ENCODE measurements at places on chromosomes 11 and 22.

DNA sequence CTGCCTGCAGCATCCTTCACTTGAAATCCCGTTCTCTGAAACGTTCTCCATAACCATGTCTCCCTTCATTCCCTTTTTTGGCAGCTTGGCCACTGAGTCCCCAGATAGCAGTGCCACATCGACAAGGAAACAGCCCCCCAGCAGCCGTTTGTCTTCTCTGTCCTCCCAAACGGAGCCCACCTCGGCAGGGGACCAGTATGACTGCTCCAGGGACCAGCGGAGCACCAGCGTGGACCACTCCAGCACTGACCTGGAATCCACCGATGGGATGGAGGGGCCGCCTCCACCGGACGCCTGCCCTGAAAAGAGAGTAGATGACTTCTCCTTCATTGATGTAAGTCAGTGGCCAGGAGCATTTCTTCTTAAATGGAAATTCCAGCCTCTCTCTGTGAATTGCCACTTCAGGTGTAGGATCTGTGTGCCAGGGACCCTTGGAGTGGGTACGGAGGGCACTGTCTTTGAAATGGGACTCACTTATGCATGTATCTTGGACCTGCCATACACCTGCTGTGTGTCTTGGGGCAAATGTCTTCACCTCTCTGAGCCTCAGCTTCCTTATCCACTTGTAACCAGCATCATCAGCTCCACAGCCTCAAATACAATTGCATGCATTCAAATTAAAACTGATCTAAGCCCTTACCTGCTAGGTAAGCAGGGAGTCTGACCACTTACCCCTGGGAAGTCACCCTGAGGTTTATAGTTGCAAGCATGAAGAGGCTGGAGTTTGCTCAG lies 25.3 kb upstream of the CRYBB3 start:
- DNase-seq, result no peak

DNA sequence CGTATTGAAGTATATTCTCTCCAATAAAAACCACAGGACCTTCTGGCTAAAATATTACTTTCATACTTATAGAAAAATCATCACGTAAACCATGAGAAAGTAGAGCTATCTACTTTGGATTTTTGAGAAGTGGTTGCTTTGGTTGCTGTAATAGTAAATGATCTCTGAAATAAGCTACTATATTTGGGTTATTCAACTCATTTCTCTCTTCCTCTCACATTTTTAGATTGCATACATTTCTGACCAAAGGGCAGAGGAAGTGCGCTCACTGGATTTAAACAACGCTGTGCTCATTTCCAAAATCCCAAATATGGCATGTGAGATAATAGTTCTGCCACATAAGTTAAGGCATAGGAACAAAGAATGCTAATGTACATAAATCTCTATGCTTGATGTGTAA lies 357.0 kb downstream of the LRRC4C start:
- DNase-seq, result no peak

DNA sequence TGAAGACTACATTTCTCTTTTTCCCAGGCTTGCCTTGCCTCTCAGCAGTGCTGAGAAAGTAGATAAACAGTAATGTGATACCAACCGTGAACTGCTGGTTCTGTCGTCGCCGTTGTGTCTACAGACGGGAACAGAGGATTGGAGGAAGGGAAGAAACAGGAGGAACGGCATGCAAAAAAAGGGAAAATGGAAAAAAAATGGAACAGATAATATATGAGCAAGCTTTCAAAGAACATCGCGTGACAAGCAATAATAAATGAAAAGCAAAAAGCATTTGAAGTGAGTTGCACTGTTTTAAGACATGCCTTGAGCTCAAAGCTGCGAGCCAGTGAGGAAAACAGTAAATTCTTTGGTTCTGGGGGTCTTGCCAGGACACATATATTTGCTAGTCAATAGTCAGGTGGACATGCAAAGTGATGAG lies 305.9 kb downstream of the CADM1 start:
- no peak for DNase-seq

- DNase-seq, result no peak
Measured at GRCh38 chr11:13958641-13959400, 3.7 kb upstream of the SPON1 start.

DNA sequence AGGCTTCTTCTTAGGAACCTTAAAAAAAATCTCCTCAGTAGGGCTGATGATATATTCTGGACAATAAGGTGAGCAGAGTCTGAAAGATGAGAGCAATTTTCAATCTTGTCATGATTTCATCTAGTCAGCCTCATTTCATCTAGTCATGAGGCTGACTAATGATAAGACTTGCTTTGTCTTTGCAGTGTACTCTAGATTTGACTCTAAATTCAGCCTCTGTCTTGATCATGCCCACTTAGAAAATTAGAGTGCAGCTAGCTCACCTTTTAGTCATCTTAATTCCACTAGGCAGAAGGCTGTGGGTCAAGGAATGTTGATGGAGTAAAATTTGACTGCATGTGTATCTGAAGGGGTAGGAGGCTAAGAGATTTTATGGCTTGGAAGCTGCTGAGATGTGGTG lies 5.5 kb downstream of the EHF start:
- DNase-seq, result no peak

GRCh38 chr11:66951927-66952337 lies 6.3 kb downstream of the PC start:
- no peak for DNase-seq

DNA sequence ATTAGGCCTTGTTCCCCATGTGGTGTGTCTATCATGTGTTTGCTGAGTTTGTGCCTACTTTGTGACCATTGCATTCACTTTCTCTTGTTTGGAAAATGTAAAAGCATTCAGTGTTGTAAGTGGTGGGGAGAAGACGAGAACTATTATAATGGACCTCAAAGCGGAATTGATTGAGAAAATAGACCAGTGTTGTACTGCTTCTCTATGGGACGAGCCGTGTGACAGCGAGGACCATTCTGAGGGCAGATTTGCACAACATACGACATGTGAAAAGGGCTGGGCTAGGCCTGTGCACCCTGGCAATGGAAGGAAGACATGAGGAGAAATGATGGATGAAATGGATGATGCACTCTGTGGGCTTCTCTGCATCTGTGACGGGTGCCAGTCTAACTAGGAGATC lies 233.5 kb downstream of the DSCAML1 start:
- no peak for DNase-seq

GRCh38 chr11:122843281-122844141 lies 5.2 kb downstream of the CRTAM start:
- DNase-seq, result no peak

DNA sequence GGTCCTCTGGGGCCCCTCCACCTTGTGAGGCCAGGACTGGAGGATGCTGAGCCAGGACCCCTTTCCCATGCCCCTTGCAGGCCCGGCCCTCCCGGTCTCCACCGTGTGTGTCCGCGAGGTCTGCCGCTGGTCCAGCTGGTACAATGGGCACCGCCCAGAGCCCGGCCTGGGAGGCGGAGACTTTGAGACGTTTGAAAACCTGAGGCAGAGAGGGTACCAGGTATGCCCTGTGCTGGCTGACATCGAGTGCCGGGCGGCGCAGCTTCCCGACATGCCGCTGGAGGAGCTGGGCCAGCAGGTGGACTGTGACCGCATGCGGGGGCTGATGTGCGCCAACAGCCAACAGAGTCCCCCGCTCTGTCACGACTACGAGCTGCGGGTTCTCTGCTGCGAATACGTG lies 17.9 kb downstream of the MUC5B start:
- no peak for DNase-seq

DNA sequence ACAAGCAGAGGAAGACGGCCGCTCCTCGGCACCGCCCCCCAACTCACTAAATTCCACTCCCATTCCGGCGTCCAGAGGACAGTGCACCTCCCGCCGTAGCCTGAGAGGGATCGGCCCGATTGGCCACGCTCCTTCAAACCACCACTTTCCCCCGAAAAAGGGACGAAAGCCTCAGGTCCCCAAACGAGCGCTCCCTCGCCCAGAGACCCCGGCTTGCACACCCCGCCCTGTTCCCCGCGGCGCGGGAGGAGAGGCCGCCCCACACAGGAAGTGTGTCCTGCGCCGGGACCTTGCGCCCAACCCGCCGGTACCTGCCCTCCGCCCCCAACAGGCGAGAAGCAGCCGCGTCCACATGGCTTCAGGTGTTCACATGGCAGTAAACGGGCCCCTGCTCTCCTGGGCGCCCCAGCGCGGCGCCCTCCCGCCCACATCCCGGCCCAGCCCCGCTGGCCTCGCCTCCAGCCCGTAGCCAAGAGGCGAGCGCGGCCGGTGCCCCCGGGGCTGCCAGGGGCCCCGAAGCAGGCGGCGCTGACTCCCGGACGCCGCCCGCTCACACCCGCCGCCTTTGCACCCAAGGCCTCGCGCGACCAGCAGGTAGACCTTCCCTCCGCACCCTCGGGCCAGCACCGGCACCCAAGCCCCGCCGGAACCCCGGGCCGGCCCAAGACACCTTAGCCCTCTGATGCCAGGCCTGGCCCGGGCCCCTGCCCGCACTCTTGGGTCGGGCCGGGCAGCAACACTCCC lies 849 bp downstream of the TCF20 start:
- DNase-seq, result no peak

DNA sequence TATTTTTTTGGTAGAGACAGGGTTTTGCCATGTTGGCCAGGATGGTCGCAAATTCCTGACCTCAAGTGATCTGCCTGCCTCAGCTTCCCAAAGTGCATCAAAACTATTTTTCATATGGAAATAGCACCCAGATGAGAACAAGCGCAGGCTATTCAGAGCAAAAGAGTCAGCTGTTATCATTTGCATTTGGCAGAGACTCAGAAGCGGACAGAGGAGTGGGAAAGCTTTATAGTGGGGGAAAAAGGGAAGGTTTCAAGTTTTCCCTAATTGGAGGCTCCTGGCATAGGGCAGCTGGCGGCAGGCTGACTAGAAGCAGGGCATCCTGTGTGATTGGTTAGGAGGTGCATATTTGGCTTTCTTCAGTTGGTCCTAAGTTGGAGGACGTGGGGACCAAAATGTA lies 20.2 kb downstream of the ATG13 start:
- DNase-seq, result no peak

GRCh38 chr11:129067454-129067853 lies 124.7 kb downstream of the ARHGAP32 start:
- DNase-seq, result no peak

DNA sequence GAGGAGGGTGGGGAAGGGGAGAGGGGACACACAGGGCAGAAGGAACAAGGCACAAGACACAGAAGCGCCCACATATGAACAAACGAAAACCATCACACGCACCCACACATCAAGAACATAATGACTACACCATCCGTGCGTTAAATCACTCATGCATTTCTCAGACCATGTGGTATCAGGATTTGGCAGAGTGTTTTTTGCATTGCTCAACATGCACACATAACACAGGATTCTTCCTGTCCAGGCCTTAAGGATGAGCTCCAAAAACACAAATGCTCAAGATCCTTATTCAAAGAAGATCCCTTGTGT lies 309.5 kb downstream of the CADM1 start:
- no peak for DNase-seq

DNA sequence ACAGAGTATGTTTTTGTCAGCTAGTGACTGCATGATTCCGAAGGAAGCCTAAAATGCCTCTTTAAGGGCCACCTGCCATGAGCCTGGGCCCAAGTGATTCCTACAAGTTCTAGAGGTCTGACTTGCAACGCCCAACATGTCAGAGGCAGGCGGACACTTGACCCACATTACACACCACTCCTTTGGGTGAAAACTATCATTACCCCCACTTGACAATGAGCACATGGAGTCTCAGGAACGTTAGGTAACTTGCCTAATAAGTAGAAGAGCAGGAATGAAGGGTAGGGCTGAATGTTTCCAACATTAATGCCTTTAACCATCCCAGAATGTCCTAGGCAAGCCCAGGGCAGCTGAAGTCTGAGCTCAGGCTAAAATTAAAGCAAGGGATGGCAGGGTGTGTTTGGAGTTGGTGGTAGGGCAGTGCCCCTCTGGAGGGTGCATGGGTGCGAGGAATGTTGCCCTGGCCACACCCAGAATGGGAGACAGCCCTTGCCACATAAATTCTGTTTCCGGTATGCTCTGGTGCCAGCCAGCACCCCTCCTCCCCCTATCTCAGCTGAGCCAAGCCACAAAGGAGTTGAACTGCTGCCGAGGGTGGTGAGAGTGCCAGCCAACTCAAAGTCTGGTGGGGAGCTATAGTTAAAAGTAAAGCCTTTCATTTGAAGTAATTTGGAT lies 2.5 kb downstream of the PLAAT2 start:
- DNase-seq, result no peak

DNA sequence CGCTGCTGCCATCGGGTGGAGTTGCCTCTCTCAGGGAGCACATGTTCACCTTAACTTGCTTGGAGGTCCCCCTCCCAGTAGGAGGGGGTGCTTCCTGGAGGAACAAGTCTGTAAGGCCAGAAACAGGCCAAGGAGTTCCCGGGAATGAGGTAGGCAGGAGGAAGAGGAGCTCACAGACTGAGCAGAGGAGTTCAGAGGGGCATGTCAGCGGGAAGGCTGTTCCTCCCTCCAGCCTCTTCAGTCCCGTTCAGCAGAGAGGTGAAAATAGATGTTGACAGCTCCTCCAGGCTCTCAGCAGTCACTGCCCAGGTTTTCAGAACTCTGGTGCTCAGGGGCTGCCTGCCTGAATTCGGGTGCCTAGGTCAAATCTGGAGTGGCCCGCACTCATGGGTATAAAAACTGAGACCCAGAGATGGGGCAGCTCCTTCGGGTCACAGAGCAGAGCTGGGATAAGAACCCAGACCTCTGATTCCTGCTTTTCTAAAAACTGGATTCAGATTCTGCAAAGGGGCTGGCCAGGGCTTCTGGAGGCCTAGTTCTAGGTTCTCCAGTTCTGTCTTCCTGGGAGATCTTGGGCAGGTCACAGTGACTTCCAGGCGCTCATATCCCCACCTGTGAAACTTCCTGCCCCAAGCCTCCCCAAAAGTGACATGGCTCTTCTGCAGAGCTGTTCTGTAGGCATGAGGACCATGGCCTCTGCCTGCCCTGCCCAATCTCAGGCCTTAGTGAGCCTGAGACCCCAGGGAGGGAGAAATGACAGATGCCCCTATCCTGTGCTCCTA lies 18.3 kb downstream of the ATG16L2 start:
- DNase-seq, result no peak

DNA sequence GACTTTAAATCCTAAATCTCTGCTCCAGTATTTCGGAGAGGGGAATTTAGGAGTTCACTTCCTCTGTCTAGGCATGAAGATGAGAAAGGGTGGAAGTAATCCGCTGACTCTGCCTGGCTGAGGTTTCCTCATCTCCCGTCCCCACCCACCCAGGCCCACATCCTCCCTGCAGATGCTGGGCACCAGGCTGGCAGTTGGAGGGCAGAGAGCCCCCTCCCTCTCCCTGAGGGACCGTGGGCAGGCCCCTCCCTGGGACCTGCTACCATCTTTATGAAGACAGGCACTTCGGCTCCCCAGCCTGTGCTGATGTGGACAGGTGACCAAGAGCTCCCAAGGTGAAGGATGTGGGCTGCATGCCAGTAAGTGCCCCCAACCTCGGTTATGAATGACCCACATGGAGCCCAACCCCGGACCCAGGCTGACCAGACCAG lies 6.7 kb downstream of the CASTOR1 start:
- no peak for DNase-seq

GRCh38 chr11:118607401-118608359 lies at the start of gene PHLDB1:
PHLDB1 (plus strand) TSS chr11:118607615; CDS start chr11:118613837, 6,222 bp downstream.
- no peak for DNase-seq

- DNase-seq, result peak; percentile 79
Measured at GRCh38 chr11:123741159-123742030, at the start of gene ZNF202. ZNF202 (minus strand) TSS chr11:123741660; CDS start chr11:123730888, 10,772 bp downstream.

- peak; percentile 69 for DNase-seq
Measured at GRCh38 chr11:3824714-3825472, 15.9 kb downstream of the RHOG start.

GRCh38 chr22:49139492-49140151 lies 688.1 kb downstream of the BRD1 start:
- no peak for DNase-seq

- no peak for DNase-seq
Measured at GRCh38 chr11:19777039-19777376, 64.4 kb downstream of the NAV2 start.

GRCh38 chr22:43482318-43482625 lies 70.5 kb downstream of the MPPED1 start:
- no peak for DNase-seq
